ENCODE measurements at places on chromosomes 4 and X.

- no peak for DNase-seq
These were observed 83.5 kb upstream of the AFF2 start for GRCh38 chrX:148416931-148417330.

- DNase-seq, result no peak
These were observed 43.1 kb upstream of the SETD7 start for GRCh38 chr4:139599076-139599475.

DNA sequence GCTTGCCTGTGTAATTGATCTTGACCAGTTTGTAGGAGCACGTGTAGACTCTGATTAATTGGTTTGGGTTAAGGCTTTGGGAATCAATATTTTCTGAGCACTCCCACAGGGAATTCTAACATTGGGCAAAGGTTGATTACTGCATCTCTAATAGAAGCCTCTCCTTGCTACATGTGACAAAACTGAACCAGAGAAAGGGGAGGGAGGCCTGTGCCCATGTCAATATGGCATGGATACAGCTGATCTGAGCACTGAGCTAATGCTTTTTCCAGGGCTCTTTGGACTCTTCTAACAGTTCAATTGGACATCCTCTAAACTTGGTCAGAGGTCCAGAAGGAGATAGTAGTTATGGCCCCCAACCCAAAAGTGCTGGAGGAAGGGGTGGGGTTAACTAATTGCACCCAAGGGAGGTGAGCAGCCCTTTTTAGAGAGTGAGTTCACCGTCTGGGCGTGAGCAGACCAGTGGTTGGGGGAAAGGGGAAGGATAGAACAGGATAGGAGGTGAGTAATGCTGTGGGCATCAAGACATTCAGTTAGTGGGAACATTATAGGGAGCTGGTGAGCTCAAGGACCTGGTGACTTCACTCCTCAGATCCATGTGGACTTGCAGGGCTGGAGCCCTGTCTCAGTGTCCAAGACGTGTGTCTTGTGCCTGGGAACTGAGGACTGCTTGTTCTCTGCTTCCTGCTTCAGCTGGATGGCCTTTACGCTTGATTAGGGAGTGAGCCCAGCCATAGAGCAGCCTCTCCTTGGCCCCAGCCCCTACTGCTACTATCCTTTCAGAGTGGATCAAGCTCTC is 22.8 kb downstream of the MSN start:
- DNase-seq, result no peak

- no peak for DNase-seq
These were observed 100.2 kb upstream of the MED14 start for GRCh38 chrX:40835526-40835925.

- DNase-seq, result no peak
These were observed 52.8 kb downstream of the APOO start for GRCh38 chrX:23854945-23855344.

DNA sequence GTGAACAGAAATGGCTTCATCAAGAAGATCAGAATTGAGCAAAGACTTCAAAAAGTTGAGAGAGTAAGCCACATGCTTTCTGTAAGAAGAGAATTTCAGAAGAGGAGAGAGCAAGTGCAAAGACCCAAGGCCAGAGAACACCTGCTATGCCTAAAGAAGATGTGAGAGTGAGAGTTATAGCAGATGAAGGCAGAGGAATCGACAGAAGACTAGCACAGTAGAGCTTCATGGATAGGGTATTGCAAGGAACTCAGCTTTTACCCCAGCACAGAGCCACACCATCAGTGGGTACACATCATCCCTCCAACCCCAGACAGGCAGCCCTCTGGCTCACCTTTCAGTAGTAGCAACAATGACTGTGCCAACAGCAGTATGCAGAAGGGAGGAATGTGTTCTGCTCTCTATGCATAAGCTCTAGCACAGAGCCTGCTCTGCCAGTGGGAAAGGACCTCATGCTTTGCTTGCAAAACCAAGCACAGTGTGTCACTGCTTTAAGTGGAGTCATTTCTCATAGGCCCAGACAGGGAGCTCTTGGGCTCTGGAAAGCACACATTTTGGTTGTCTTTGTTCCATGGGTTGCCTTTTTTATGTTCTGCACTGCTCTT is 318.6 kb downstream of the NAF1 start:
- DNase-seq, result no peak

GRCh38 chrX:24426340-24426913 is 38.7 kb upstream of the PDK3 start:
- no peak for DNase-seq

- no peak for DNase-seq
These were observed 19.1 kb downstream of the WDR17 start for GRCh38 chr4:176084769-176085168.

DNA sequence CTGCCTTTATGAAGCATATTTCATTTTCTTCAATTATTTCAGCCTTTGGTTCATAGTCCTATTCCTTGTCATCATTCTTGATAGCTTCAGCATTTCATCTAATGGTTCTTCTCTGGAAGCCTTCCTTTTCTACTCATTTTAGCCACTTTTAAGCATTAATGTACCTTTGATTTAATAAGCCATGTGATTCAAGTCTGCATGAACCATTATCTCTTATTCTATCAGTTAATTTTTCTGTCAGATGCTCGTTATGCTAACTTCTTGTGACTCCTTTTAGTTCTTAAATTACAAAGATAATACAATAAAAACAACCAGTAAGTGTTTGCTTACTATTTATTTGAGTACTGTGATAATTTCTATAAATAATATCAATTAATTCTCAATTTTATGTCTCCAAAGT is 210.1 kb upstream of the MAB21L2 start:
- no peak for DNase-seq

GRCh38 chrX:120380699-120381098 is 18.8 kb downstream of the ATP1B4 start:
- DNase-seq, result no peak

DNA sequence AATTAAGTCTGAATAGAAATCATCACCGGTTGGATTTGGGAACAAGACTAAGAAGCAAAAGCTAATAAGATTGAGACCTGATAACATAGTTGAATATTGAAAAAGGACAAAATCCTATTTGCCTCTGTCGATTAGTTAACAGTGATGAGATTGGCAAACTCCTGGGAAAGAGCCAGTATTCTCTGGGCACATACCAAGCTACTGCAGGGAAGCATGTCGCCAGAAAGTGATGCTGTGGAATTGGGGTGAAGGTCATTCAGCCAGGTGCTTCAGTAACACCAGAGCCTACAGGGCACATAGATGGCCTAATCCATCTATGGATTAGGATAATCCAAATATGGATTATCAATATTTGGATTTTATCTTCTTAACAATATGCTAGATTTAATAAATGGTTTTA is 44.0 kb downstream of the OSTC start:
- no peak for DNase-seq

DNA sequence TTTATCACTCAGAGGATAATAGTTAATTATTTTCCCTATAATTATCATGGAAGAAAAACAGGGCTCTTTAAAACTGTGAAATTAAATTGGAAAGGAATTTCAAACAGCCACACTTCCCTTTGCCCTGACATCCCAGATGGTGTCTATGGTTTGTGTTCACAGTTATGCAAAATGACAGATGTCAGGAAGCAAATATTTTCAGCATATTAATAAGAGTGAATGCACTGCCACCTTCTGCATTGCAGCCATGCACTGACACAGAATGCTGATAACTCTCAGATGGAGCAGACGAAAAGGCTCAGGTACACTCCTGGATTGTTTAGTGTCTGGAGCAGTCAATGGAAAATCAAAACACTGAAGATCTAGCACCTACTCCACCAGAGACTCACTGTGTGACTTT is 57.6 kb downstream of the RWDD4 start:
- DNase-seq, result no peak

DNA sequence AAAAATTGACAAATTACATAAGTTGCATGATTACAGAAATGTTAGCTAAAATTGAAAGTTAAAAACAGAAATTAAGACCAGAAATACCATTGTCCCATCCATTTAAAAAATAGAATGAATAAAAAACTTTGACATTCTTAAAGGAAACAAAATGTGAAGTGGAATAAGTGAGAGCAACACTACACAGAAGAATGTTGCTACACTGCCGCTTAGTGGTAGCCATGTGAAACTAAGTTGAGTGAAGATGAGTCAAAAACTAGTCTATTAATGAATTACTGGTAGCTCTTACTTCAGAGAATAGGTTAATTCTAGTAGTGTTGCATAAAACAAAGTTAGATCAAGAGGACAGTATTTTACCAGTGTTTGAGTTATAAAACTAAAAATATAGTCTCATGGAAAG is 571.0 kb upstream of the KLHL4 start:
- no peak for DNase-seq

GRCh38 chrX:116873671-116874070 is 410.9 kb upstream of the CT83 start:
- DNase-seq, result no peak

GRCh38 chr4:128385683-128386304 is 98.2 kb upstream of the PGRMC2 start:
- no peak for DNase-seq

- DNase-seq, result no peak
These were observed 337.6 kb downstream of the SPIN4 start for GRCh38 chrX:63013549-63013948.

DNA sequence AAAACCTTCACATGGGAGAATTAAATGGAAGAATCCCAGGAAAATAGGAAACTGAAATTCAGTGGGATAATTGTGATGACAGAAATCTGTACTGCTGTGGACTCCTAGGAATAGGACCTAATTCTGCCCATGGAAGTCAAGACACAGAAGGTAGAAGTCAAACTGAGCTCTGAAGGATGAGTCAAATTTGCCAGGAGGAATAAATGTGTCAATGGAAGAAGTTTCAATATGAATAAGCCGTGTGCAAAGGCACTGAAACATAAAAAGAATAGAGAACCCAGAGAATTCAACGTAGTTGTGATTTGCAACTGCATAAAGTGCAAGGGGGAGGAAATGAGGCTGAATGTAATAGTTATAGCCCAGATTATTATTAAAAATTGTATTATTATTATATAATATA is 11.6 kb downstream of the ENAM start:
- DNase-seq, result no peak

- no peak for DNase-seq
These were observed 112.8 kb upstream of the MAP3K15 start for GRCh38 chrX:19628011-19628575.

DNA sequence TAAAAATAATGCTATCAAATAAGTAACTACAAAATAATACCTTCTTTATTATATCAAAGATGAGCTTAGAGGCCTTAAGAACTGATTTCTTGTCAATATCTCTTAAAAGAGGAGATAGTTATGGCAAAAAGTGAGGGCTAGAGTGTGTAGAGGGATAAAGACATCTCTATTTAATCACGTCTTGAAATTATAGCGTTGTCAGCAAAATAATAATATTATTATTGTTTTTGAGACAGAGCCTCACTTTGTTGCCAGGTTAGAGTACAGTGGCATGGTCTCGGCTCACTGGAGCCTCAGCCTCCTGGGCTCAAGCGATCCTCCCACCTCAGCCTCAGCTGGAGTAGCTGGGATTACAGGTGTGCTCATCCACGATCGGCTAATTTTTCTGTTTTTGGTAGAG is 18.3 kb downstream of the SUPT20HL1 start:
- no peak for DNase-seq

DNA sequence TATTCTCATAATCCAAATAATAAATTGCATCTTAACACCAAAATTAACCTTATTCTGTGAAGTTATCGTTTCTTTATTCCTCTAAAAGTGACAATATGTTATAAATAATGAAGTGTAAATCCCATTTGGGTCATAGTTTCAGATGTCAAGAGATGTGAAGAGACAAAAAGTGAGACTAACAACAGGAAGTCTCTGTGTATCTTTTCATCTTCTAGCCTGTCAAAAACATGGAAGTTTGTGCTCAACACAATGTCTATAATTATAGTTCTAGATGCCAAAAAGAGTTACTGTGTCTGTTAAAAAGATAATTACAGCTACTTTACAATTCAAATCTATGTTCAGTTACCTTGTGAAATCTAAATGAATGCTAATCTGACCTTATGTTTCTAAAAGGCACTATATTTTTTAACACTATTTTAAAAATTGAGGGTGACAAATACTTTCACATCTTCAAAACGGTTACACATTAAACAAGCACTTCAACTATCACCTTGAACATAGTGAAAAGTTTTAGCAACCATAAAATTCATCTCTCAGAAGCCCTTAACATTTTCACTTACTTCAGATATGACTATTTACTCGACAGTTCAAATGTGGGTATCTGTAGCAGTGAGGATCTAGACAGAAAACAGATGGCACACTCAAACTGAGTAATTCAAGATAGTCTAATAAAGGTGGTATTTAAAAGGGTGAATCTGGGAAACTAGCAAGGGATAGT is 509.8 kb downstream of the ARAP2 start:
- DNase-seq, result no peak

DNA sequence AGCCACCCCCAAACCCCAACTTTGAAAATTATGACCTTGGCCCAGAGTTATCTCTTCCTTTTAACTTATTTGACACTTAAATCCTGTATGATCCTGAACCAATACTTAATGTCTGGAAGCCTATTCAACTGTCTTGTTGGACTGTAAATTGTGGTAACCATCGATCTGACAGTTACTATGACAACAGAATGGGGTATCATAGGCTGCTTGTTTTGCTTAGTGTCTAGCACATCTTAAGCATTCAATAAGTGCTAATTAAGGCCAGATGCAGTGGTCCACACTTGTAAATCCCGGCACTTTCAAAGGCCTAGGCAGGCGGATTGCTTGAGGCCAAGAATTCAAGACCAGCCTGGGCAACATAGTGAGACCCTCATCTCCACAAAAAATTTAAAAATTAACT is 175.0 kb downstream of the APBB2 start:
- DNase-seq, result no peak

- no peak for DNase-seq
These were observed 36.4 kb downstream of the FAM193A start for GRCh38 chr4:2572866-2573265.

- no peak for DNase-seq
These were observed 180.3 kb upstream of the LCORL start for GRCh38 chr4:18201885-18202284.

- DNase-seq, result no peak
These were observed 29.1 kb downstream of the PHKA1 start for GRCh38 chrX:72685018-72685417.

DNA sequence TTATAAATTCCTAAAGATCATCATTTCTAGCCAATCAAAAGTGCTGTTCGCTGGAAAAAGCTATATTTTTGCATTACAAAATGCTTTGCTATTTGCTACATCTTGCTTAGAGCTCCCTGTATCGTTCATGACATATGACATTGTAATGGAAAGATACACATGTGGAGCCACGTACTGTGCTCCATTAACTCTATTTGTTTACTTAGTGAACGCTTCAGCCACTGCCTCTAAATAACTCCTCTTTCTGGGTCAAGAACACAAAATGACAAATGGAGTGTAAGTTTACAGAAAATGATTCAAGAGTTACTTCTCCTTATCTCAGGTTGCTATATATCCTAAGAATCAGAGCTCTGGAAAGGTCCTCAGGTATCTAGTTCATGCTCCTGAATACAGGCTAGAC is 329.1 kb upstream of the SMIM31 start:
- no peak for DNase-seq

- no peak for DNase-seq
These were observed 291.3 kb downstream of the GUCY2F start for GRCh38 chrX:109190542-109190941.

GRCh38 chr4:108535757-108536156 is 84.6 kb upstream of the RPL34 start:
- no peak for DNase-seq

- no peak for DNase-seq
These were observed 26.1 kb upstream of the EXOC1L start for GRCh38 chr4:55793479-55793878.
